Hematopoietic multipotent progenitor cell (in vitro differentiated cells): ENCODE measurements at places on chromosomes 16 and 17. TPM values are rescaled to one million over a fixed set of nuclear protein-coding genes. Genes with fewer than 3 reads are reported as not detected.

TEX19 gene
- not detected for total RNA-seq

RPL38 gene
- total RNA-seq: 426 TPM

- no peak for DNase-seq
Measured at GRCh38 chr17:69878661-69879060, 196.4 kb upstream of the KCNJ16 start.

- DNase-seq: no peak
Measured at GRCh38 chr17:37117373-37118142, 168.8 kb downstream of the AATF start.

DNA sequence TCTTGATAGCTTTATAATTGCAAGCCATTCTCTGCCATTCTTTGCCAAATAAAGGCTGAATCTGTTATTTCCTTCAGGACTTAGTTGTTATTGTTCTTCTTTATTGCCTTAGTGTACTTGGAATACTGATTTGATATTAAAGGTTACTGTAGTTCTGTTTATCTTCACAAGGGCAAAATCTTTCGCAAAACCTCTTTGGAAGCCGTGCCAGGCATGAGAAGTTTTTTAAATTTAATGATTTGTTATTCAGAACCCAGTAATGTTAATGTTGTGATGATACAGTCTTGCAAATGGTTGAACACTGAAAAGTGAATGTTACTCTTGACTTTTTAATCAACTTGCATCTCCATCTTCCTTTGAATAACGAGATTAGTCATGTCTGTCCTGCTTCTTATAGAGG is 1225.2 kb upstream of the GOT2 start:
- no peak for DNase-seq

DNA sequence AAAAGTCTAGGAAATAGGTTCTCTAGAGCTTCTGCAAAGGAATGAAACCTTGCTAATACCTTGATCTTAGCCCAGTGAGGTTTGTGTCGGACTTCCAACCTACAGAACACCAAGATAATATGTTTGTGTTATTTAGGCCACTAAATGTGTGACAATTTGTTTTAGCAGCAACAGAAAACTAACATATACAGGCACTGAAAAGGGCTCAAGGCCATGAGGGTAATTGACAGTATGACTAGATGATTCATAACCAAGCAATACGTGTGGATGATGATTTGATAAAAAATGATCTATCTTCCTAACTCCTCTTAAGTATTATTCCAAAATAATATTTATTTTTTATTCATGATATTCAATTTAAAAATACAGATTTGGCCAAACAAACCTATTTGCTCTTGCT is 27.7 kb upstream of the MED13 start:
- no peak for DNase-seq

DNA sequence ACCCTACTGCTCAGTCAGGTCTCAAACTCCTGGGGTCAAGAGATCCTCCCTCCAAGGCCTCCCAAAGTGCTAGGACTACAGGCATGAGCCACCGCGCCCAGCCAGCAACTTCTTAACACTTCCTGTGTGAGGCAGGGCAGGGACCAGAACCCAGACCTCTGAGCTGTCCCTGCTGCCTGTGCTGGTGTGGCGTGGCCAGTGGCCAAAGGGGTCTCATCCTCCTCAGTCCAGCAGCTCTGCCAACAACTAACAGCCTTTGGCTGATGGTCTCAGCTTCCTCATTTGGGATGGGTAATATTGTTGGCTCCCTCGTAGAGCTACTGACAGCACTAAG is 1.4 kb upstream of the LLGL1 start:
- DNase-seq: no peak

DNA sequence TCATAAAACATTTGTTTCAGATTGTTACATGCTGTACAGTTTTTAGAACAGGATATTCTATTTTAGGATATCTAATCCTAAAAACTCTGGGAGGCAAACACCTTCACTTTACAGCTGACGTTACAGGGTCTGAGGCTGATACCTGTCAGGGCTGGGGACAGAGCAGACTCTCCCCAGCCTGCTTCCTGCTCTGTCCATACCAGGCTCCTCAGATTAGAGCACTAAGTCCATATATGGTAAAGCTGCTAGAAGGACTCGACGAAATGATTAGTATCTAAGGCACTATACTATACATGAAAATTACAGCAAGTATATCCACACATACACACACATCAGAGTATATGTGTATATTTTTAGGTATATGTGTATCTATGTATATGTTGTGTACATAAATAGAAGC is 125.2 kb downstream of the ZFHX3 start:
- no peak for DNase-seq

GRCh38 chr17:78001182-78001581 is 42.7 kb downstream of the TNRC6C start:
- no peak for DNase-seq

DNA sequence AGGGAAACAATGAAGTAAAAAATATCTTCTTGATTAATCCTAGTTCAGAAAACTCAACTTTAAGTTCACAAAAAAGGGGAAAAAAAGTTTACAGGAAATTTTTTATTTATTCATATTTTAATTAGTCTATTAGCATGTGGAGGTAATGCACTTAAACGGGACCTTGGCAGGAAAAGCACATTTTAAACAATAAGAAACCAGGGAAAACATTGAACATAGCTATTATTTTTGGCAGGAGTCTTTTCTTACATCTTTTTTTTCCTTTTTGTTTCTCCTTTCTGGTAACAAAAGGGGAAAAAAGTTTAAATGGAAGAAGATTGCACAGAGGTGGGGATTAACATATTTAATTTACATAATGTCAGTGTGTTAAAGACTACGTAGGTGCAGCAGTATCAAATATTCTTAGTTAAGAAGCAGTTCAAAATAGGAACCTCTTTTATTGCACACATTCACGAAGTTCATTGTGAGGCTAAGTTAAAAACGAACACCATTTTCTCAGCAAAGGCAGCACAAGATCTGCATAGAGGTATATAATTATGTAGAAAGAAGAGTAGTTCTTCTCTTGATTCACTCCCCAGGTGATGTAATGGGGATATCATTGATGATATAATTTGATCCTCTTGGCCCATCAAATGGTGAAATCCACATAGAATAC is 940.5 kb downstream of the CDH11 start:
- DNase-seq: no peak
